ENCODE measurements at places on chromosomes 5 and 9.

GRCh38 chr5:108659531-108659930, 88.2 kb upstream of the FER start:
- no peak for DNase-seq

DNA sequence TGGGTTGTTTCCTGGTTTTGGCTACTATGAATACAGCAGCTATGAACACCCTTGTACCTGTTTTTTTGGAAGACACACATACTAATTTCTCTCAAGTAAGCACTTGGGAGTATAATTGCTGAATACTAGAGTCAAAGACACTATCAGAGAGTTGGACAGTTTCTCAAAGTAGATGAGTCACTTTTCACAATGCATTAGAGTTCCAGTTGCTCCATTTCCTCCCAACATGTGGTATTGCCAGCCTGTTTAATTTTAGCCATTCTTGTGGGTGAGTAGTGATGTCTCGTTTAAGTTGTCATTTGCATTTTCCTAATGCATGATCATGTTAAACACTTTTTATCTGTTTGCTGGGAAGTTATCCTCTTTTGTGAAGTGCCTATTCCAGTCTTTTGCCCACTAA, 81.6 kb upstream of the GDNF start:
- no peak for DNase-seq

DNA sequence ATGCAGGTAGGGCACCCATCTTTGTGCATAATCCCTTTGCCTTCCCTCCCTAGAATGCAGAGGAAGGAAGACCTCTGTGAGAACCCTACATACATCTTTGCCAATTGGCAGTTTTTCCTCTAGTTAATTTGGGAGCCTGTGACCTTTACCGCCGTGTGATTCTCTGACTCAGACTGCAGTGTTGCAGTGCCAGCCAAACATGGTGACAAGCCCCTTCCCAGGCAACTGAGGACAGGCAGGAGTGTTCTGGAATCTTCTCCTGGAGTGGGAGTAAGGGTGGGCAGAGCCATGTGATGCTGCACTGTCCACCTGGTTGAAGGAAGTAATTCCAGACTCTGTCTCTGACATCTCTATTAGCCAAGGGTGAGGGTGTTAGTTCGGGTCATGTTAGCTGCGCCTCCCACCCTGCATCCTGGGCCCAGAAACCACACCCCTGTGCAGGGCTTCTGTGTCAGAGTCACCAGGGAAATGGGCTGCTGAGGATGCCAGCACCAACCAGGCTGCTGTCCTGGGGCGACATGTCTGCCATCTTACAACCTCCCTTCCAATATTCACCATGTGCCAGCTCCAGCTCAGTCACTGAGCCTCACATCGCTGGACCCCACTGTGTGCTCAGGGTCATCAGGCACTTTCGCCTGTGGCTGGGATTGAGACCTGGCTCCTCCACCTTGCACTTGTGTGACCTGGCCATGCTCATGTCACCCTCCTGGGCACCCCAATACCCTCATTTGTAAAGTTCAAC, 21.8 kb downstream of the KCNIP1 start:
- DNase-seq: no peak

DNA sequence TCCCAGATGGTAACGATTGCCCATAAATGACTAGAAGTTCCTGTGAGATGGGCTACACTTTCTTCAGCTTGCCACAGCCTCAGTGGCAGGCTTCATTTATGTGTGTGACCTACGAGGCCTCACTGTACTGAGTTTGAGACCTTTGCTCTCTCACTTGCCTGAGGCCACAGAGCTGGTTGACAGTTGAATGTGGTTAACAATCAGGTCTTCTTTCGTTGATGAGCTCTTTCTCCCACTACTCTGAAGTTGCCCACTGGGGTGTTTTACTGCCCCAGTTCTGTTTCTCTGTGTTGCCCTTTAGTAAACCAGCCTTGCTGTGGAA, 70.5 kb downstream of the CYFIP2 start:
- no peak for DNase-seq

GRCh38 chr9:136517012-136517743, 28.7 kb downstream of the NOTCH1 start:
- DNase-seq: no peak

- no peak for DNase-seq
Measured at GRCh38 chr5:76679231-76679630, 36.7 kb upstream of the F2R start.

- no peak for DNase-seq
Measured at GRCh38 chr5:112374356-112374755, 44.7 kb downstream of the EPB41L4A start.

DNA sequence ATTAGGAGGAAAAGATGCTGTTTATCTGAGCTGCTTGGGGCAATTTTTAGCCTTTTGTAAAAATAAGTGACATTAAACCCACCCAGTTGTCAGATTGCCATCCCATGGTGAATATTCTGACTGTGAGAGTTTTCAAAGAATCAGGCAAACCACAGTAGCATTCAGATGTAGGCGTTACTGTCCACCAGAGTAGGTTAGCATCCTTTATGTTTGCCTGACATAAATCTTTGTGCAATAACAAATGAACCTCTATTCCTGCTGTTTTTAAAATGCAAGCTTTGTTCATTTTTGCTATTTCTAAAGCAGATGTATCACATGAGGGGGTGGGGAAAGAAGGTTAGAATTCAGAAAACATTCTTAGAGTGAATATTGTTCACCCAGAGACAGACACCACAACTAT, 427.8 kb downstream of the CDH9 start:
- no peak for DNase-seq

DNA sequence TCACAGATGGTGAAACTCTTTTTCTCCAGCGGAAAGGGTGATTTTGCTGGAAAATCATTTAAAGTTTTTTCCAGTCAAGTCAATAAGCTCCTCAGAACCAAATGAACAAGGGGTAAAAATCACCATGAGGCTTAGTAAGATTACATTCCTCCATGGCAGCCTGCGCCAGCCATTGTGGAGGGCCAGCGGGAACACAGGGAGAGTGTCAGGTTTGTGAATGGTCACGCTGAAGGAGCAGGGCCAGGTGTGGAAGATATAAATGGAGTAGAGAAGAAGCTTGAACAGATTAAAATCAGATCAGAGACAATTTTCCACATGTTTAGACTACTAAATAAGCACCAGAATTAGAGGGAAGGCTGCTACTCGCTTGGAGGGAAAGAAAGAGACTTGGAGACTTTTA, 208.8 kb downstream of the NR3C1 start:
- no peak for DNase-seq

DNA sequence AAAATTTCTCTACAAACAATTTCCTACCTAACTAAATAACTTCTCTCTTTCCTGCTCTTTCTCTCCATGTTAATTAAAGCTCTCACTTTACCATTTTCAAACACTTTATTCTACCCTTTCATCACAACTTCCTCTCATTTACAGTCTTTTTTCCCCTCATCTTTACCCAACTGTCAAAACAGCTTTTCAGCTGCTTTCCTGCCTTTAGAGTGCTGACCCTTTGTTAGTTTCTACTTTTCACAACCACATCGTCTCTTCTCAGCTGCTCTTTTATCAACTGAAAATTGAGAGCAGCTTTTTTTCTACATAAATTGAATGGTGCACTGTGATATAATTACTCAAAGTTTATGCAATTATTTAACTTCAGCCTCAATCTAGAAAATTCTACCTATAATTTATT, 3.1 kb upstream of the HOMER1 start:
- DNase-seq: no peak

DNA sequence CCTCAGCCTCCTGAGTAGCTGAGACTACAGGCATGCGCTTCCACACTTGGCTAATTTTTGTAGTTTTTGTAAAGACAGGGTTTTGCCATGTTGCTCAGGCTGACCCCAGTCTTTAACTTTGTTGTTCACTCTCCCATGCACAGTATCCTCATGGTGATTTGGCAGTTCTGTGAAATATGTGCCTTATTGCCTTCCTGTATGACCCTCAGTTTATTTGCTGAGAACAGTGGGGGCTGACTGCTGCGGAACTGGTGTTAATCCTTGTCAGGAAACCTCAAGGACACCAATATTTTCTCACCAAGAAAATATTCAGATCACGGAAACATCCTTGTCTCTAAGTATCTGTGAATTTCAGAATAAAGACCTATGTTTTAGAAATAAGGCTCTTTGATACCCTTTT, 287.8 kb downstream of the ARRDC3 start:
- no peak for DNase-seq

DNA sequence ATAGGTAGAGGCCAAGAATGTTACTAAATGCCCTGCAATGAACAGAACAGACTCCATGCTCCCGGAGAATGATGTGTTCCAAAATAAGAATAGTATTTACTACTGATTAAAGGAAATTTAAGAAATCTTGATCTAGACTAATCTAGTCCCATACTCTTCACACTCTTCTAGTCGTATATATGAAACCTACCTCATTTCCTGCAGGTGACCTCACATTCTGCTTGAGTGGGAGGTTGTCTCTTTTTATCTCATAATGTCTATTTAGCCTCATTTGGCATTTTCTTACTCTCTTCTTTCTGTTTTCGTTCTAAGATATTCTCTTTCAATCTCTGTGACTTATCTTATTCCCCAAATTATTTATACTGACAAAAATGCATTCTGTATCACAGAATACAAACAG, 9.2 kb upstream of the SHOC1 start:
- no peak for DNase-seq

DNA sequence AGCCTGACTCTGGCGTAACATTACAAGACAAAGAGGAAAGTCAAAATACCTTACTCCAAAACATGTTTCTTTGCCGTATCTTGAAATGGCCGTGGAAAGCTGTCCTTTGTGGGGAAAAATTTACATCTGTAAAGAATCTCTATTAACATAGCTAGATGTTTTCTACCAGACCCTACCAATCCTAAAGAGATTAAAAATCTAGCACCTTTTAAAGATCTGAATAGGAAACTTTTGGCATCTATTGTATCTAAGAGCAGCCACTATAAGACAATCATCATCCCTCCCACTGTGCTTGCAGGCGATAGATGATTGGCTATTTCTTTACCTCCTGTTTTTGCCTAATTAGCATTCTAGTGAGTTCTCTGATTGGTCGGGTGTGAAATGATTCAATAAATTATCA, 82.5 kb upstream of the SNCAIP start:
- no peak for DNase-seq

- no peak for DNase-seq
Measured at GRCh38 chr5:98330871-98331270, 442.6 kb upstream of the RGMB start.

- DNase-seq: no peak
Measured at GRCh38 chr5:109964136-109964535, 274.4 kb downstream of the MAN2A1 start.

- DNase-seq: no peak
Measured at GRCh38 chr5:97915106-97915505, 732.1 kb upstream of the RIOK2 start.

- no peak for DNase-seq
Measured at GRCh38 chr5:21809611-21810010, 1043.5 kb downstream of the CDH12 start.

DNA sequence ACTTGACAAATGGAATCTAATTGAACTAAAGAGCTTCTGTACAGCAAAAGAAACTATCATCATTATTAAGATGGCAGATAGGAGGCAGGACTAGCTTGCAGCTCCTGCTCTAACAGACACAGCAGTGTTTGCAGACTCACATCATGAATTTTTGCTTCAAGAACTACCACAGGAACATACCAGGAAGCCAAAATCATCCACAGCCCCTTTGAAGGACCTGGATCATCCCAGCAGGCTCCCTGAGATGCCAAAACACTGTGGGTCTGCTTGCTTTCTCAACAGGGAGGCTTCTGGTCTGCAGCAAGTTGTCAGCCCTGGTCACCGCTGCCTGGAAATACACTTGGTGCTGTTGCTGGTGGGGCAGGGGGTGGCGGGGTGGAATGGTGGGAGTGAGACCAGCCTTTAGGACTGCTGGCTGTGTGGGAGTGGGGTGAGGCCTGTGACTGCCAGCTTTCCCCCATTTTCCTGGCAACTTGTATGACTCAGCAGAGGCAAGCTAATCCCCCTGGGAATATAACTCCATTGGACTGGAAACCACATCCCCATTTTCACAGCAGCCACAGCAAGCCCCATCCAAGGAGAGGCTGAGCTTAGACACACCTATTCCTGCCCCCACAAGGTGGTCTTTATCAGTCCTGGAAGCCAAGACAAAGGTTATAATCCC, 533.8 kb upstream of the CYLC2 start:
- DNase-seq: no peak

DNA sequence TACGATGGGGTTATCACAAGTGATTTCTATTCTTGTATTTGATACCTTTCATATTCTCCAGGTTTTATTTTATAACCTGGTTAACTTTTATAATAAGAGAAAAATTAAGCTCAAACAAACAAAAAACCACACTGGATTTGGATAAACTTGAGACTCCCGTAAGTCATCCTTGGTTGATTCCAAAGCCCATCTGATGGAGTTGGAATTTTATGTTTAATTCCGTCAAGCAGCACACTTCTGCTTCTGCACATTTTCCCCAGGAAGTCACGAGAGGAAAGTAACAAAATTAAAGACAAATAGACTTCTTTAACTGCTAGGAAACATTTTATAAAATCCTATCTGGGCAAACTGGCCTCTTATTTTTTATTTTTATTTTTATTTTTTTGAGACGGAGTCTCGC, 207.9 kb downstream of the NXNL2 start:
- DNase-seq: no peak

DNA sequence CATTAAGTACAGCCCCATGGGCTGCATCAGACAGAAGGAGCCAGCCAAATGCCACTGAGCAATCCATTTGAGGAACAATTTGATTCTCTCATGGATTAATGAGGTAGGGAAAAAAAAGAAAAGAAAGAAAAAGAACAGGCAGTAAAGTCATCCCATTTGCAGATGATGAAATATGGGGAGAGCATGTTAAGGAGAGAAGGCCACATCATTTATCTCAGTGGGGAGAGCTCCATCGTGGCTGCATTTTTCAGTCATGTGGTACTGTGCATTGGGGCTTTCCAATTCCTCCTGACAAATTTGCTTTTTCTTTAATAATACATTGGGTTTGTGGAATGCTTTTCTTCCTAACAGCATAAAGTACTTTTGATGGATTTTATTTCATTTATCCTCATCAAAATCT, 375.2 kb upstream of the TLE4 start:
- DNase-seq: no peak

DNA sequence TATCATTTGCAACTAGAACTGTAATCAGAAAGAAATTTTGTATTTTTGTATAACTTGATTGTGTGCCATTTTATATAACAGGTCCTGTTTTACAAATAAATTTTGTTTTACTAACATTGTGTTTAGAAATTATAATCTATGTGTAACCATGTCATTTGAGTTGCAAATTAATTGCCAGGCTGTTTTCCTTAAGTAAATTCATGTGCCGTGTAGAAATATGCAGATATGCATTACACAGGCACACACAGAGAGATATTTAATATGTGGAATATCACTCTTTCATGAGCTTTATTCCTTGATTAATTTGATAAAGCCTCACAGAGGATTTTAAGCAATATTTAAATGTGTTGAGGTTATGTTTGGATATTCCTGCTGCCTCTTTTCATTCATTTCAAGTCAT, 56.5 kb upstream of the FSD1L start:
- DNase-seq: no peak

- no peak for DNase-seq
Measured at GRCh38 chr5:143515829-143516228, 112.3 kb upstream of the NR3C1 start.

- no peak for DNase-seq
Measured at GRCh38 chr5:100496296-100496695, 38.9 kb upstream of the FAM174A start.

- no peak for DNase-seq
Measured at GRCh38 chr9:137482094-137482781, 23.1 kb upstream of the NSMF start.

GRCh38 chr9:72597181-72597517, 75.7 kb downstream of the TMC1 start:
- no peak for DNase-seq

- no peak for DNase-seq
Measured at GRCh38 chr5:40492056-40492455, 187.7 kb upstream of the PTGER4 start.

Data from activated CD4-positive, alpha-beta T cell treated with anti-CD3 and anti-CD28 coated beads, Interleukin-2, amount 50 U/mL, for 1 hour (primary cell).